ENCODE measurements at places on chromosomes 11 and 22. TPM values are rescaled to one million over a fixed set of nuclear protein-coding genes. Genes with fewer than 3 reads are reported as not detected.

DNA sequence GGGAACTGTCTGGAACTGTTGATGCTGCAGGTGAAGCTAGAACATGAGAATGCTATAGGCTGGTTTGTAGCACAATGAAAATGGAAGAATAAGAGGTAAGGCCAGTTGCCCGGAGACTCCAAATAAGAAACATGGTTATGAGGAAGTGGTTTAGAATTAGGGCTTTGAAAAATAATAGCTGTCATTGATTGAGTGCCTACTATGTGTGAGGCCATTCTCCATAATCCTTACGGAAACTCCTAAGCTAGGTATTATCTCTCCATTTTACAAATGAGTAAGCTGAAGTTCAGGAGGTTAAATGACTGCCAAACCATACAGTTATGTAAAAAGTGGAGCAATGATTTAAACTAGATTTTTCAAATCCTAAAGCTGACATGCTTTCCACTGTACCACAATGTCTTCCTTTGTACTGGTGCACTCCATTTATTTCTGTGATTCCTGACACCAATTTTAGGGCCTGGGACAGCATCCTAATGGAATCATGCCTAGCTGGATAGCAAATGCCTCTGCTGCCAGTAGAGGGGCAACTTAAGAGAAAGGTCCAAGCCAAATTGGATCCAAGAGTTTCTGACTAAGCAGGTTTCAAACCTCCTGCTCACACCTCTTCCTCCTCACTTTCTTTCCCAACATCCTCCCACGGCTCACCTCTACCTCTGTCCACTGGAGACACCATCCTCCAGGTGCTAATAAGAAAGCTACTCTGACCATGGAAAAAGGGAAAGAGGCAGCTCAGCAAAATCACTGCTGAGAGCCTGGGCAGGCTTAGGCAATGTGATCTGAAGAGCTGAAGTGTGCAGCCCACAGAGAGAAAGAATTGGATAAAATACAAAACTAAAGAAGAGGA, 46.9 kb upstream of the PICALM start:
- DNase-seq = no peak

DNA sequence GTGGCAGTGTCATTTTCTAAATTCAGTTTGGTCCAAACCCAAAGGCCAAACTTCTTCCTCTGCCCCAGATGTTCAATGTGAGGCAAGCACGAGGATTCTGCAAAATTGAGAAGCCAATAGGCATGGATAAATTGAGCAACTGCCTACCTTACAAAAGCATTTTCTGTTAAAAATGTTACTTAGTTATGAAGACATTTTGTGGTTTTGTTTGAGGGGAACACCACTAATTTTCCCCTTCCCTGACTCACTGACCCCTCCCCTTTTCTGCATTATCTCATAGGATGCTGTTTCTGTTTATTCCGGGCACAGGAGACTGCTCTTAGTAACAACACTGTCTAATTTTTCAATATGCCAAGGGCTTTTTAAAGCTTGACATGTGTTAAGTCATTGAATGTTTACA, 462.8 kb downstream of the INSC start:
- DNase-seq = no peak

- no peak for DNase-seq
Observed at GRCh38 chr22:22366537-22366936, 122.0 kb downstream of the VPREB1 start.

The SDF2L1 gene
- 49.4 TPM for total RNA-seq

DNA sequence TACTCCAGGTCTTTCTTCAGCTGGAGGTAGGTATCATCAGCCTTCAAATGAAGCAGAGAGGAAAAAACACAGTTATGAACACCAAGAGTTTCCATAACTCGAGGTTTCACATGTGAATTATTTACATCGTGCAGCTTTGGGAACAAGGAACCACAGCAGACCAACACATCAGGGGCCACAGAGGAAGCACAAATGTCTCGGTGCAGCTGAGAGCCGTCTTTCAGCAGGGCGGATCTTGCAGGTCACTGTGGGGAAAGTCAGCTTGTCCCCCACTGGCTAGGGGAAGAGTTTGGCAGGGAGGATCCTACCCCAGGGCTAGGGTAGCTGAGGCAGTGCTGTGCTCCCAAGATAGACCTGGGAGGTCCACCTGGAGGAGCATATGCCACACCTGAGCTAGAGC, 74.7 kb downstream of the C11orf58 start:
- DNase-seq = no peak

The JAM3 gene
- 20.4 TPM for total RNA-seq

DNA sequence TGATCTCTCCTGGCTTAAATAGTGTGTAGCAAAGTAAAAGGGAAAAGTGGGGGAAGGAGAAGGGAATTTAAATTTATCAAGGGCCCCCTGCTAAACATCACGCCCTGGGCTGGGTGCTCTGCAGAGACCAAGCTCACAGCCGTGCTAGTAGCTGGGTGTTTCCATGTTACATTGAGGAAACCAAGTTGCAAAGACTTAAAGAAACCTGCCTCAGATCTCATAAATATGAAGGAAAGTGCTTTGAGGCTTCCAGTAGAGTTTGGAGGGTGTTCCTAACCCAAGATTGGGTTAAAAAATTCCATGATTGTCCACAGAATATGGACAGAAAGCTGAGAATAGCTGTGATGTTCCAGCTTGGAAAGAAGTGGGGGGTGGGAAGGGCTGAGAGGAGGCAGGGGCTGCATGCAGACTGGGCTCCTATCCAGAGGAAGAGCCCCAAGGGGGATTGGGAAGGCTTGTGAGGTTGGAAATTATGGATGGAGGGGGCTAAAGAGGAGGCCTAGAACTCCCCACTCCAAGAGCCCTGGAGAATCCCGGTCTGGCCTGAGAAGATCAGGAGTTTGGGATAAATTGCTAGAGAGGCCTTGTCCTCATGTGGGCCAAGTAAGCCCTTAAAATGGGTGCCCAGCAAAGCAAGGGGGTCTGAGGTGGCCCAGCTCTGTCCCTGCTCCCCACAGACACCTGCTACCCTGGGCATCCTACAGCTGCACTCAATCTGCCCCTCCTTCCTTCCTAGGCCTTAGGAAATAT, 25.0 kb upstream of the OAF start:
- DNase-seq = peak; percentile 7

The PPP2R5B gene
- total RNA-seq = 20.3 TPM

The DRD2 gene
- 0.28 TPM for total RNA-seq

DNA sequence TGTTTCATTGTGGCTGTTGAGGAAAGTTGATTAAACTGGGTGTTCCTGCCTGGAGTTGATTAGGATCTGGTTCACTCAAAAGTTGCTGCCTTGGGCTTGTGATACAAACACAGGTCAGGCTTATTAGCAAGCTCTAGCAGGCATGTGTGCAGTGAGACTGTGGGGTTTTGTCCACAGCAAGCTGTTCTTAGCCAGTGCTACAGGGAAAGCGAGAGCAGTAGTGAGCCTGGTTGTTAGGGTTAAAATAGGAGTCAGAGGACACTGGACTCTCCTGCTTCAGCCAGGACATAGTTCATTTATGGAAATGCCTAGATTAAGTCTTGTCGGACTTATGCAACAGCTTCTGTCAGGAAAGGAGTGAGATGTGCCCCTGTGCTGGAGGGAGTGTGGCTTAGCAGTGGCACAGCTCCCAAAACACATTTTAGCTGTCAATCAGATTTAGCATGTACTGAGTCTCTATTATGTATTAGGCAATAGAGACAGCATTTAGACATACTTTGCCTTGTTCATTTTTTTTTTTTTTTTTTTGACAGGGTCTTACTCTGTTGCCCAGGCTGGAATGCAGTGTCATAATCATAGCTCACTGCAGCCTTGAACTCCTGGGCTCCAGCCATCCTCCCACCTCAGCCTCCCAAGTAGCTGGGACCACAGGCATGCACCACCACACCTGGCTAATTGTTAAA, 8.7 kb downstream of the SNRPD3 start:
- no peak for DNase-seq

DNA sequence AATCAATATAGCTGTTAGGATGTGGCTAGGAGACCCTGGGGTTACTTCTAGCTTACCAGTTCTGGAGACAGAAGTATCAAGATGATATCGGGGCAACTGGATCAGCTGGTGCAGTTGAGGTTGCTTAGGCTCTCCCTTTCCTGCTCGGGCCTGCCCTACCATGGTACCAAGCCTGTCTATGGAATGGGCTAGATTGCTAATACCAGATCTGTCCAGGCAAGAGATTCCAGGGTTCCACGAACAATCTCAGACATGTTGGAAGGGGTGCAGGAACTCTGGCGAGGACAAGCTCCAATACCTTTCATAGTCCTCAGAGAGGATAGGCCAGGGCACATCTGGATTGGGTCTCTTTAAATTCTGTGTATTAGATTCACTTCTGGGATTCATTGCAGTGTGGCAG, 53.8 kb downstream of the ADM start:
- DNase-seq = no peak

GRCh38 chr22:30485362-30485988, 13.7 kb upstream of the SEC14L3 start:
- peak; percentile 40 for DNase-seq

DNA sequence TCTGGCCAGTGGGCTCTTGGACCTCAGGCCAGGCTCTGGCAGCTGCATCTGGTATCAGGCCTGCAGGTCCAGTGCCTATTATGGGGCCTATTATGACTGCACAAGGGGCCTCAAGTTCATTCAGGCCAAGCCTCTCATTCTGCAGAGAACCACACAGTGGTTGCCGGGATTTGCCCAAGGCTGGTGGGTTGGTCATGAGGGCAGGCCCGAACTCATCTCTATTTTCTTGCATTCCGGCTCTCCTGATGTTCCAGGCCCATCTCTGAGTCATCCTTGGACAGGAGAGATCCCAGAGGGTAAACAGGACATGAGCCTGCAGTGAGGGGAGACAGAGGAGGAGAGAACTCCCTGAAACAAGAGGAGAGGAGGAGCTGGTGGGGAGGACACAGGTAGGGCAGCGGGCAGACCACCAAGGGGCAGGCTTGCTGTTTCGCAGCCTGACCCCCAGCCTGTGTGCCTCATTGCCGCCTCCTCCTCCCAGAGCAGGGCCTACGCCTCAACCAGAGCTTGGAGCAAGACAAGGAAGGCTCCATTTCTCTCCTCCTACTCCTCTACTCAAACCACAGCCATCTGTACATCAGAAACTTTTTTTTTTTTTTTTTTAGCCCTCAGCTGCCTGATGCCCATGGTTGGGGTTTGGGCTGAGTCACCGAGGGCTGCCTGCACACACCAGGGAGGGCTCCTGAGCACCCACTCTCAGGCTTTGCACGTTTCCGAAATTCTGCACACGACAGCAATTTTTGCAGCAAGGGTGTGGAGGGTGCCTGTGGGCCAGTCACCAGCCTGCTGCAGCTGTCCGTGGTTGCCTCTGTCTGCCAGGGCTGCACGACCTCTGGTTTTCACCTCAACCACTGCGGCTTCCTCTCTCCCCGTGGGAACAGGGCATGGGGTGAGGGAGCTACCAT, 12.7 kb upstream of the TREH start:
- no peak for DNase-seq

The MB gene
- not detected for total RNA-seq

- DNase-seq = no peak
Observed at GRCh38 chr22:23705358-23705757, 14.5 kb downstream of the RGL4 start.

- no peak for DNase-seq
Observed at GRCh38 chr22:23398701-23399366, 181.3 kb downstream of the IGLL1 start.

DNA sequence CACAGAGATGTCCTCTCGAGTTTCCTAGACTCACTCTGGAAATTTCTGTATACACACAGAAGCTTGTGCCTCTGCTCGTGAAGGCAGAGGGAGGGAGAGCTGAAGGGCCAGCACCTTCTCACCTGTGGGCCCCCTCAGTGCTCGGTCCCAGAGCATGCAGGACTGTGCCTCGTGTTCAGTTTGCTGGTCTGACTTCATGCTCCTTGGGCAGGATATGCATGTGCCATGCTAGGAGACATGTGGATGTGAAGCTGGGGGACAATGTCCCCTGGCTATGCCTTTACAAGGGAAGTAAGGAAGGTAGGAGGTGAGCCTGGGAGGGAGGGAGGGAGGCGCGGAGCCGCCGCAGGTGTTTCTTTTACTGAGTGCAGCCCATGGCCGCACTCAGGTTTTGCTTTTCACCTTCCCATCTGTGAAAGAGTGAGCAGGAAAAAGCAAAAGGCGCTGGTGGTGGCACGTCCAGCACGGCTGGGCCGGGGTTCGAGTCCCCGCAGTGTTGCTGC, 22.6 kb downstream of the NEAT1 start:
- DNase-seq = no peak

- DNase-seq = no peak
Observed at GRCh38 chr11:72755713-72756285, 3.6 kb upstream of the ARAP1 start.

GRCh38 chr22:43443152-43443471, 31.3 kb downstream of the MPPED1 start:
- no peak for DNase-seq

The SNX32 gene
- 1.3 TPM for total RNA-seq

The KCNE3 gene
- total RNA-seq = 18.1 TPM

GRCh38 chr22:35292786-35293185, 6.9 kb upstream of the TOM1 start:
- no peak for DNase-seq

DNA sequence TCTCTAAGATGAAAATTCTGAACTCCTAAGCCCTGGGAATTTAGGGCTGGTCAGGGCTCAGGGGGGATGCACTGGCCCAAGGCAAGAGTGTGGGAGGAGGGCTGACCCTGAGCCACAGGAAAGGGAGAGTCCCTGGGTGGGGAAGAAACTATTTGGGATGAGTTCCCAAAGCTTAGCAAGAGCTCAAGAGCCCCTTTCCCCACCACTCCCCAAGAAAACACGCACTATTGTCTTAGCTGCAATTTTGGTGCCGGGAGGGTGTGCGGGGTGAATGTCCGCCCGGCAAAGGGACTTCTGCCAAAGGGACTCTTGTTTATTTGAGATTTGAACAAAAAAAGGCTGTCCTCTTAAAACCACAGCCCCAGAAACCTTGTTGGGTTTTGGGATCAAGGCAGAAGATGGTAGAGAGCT, 37.0 kb downstream of the KIAA1671 start:
- DNase-seq = no peak

- DNase-seq = no peak
Observed at GRCh38 chr11:76103460-76103859, 102.8 kb downstream of the WNT11 start.

The BTBD10 gene
- 21.9 TPM for total RNA-seq

- no peak for DNase-seq
Observed at GRCh38 chr11:119365071-119365591, 16.4 kb downstream of the USP2 start.

- no peak for DNase-seq
Observed at GRCh38 chr11:77783025-77783424, 37.5 kb downstream of the RSF1 start.

- DNase-seq = no peak
Observed at GRCh38 chr11:84136926-84137325, 850.8 kb upstream of the CCDC90B start.

DNA sequence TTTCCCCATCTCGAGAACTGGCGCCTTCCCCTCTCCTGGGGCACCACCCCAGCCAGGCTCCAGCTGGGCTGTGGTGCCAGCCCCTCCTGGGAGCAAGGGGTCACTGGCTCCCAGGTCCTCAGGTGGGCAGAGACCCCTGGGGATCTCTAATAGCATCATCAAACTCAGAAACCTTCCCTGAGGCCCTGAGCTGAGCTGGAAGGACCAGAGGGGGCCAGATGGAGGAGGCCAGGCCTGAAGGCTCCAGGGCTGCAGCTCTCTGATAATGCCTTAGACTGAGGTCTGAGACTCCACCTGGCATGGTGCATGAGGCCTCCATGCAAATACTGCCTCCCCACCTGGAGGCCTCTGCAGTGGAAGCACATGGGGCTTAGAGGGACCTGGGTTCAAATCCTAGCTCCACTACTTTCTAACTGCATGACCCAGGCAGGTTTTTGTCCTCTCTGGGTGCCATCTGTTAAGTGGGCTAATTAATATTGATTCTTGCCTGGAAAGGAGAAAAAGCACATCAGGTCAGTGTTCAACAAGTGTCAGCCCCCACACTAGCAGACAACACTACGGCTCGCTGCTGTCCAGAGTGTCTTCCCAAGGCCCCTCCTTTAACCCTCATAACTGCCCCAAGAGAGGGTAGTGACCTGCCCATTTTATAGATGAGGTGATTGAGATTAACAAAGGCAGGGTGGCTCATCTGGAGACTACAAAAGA, 1.5 kb downstream of the MAPK8IP1 start:
- no peak for DNase-seq

Data from omental fat pad (tissue), 4 donors.